ENCODE measurements at places on chromosomes 2 and 18. TPM values are rescaled to one million over a fixed set of nuclear protein-coding genes. Genes with fewer than 3 reads are reported as not detected.

Gene IFT172
- total RNA-seq = 20.3 TPM

GRCh38 chr2:217951521-217952247 lies 51.1 kb downstream of the TNS1 start:
- no peak for DNase-seq

DNA sequence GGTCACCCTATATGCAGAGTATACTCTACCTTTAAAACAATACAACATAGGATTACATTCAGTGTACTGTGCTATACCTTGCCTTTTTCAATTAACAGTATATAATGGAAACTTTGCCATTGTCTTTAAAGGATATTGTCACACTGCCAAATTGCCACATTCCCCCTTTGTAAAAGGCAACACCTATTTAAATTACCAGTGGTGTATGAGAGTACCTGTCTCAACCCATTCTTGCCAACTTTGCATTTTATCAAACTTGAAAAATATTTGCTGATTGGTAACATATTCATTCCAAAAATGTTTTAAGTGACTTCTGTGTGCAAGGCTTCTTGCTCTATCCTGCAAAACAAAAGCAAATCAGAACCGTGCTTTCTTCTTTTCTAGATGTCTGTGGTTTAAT lies 92.9 kb downstream of the FMNL2 start:
- DNase-seq = no peak

- DNase-seq = no peak
Observed at GRCh38 chr2:64482765-64483504, 29.0 kb downstream of the LGALSL start.

DNA sequence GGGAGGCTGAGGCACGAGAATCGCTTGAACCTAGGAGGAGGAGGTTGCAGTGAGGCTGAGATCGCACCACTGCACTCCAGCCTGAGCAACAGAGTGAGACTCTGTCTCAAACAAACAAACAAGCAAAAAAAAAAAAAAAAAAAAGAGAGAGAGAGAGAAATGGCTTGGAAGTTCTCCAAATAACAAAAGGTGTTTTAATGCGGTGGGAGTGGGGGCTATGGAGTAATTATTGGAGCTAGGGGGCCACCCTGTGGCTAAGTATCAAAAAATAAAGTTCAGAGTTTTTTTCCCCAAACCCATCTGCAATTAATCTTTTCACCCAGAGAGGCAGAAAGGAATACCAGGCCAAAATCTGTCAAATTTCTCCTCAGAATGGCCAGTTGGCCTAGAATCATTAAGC lies 23.0 kb upstream of the CEP68 start:
- no peak for DNase-seq

DNA sequence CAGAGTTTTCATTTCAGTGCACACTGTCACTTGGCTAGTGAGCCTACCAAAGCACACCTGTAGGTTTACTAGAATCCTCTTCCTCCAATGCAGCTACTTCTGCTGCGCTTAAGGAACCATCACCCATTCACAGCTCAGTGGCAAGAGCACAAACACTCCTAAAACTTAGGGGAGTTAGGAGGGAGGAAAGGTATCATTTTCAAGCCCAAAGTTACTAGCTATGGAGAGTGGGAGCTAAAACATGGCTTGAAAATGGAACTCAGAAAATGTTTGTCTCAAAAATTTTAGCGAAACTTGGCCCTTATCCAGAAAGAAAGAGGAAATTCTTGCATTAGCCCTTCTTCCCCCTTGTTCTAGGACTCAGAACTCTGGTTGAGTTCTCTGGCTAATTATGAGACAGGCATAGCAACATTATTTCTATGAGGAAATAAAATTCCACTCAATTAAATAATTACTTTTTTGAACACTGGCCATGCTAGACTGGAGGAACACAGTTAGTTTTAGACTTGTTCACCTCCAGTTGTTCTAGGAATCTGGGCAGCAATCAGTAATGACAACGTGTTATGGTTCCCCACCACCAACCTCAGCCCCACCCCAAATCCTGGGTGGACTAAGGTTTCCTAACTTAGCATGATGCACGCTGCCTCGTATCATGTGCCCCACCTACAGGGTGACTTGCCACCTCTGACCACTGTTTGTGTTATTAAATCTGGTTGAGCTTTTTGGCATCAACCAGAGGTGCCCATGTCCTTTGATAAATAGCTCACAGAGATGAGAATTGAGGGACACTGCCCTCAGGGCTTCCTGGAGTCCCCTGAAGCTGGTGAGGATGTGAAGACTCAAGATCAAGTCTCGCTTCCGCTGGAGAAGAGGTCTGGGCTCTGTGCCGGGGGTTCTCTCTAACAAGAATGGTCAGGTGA lies 32.8 kb downstream of the LPIN2 start:
- no peak for DNase-seq

GRCh38 chr2:16189029-16189835 lies 248.9 kb downstream of the MYCN start:
- DNase-seq = no peak

- DNase-seq = no peak
Observed at GRCh38 chr2:109098251-109098920, 30.6 kb upstream of the SH3RF3 start.

- no peak for DNase-seq
Observed at GRCh38 chr18:63997041-63997440, 27.2 kb downstream of the SERPINB8 start.

DNA sequence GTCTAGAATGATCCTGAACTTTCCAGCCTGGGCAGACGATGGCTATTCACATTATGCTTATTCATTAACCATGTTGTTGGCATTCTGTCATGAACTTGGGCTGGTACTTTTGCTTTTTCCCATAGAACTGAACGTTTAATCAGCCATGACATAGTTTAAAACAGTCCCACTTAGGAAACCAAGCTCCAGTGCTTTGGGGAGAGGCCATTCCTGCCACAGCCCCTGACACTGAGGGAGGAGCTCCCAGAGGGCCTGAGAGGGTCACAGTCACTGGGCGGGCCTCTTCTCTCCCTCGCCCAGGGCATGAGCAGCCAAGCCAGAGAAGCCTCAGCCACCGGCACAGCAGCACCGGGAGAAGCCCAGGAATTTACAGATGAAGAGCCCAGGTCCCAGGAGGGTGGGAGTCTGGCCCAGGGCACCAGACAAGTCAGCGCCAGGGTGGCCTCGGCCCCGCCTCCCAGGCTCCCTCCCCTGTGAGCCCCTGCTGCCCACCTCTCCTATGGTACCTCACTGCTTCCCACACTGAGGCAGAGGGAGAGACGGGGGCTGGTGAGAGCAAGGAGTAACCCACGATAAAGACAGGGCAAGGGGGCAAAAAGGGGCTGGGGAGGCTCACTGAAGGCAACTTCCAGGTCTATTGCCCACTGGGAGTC lies 33.6 kb downstream of the MAL start:
- no peak for DNase-seq

- DNase-seq = peak; percentile 48
Observed at GRCh38 chr2:118223992-118224894, 136.0 kb downstream of the INSIG2 start.

DNA sequence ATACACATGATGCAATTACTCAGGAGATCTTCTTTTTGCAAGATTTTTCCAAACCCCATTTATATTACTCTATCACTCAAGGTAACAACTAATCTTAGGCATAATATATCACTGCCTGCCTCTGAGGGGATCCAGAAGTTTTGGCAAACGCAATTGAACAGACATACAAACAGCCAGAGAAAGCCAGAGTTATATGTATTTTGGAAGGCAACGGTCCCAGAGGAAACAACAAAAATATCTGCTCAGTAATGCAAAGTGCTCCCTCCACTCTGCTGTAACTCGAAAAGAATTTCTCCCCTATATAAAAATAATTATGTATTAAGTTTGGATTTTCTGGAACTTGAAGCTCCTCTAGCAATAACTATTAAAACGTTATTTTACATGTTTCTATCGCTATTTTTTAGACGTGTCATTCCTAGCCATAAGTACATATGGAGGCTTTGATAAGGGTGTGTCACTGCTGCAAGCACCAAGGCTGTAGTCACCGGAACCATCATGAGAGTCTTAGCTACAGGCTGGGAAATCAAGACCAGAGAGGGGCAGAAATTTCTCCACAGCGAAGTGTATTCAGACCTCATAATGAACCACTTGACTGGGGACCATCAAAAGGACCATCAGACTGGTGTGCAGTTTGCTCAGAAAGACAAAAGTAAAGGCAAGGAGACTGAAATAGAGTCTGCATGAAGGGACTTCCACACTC lies 3.7 kb upstream of the GKN1 start:
- no peak for DNase-seq

GRCh38 chr2:109409321-109410038 lies 204.3 kb downstream of the SEPTIN10 start:
- no peak for DNase-seq

DNA sequence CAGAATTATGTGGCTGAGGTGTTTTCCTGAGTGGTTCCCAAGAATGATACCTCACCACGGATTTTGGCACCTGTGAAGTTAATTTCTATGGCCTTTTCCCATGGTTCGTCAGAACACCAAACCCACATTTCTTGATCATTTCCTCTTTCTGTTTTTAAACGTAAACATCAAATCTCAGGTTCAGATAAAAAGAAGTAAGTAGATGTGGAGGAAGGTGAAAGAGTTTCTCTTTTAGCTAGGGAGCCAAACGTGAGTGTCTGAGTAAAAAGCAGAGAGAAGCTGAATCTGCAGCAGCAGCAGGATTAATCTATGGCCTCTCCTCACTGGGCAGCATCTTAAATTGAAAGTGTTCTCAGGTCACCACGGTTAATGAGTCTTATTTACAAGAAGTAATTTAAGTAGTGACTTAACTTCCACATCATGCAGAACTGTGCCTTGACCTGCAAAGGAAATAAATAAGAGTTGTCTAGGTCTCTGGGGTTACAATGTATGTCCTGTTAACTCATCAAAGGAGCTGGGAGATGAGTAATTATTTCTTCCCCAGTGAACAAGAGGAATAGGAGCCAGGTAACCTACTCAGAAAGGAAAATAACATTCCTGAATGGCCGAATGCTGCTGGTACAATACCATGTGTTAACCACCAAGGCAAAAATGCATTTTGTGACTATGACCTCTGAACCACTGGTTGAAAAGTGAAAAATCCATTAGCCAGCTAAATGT lies 139.6 kb upstream of the NETO1 start:
- no peak for DNase-seq

DNA sequence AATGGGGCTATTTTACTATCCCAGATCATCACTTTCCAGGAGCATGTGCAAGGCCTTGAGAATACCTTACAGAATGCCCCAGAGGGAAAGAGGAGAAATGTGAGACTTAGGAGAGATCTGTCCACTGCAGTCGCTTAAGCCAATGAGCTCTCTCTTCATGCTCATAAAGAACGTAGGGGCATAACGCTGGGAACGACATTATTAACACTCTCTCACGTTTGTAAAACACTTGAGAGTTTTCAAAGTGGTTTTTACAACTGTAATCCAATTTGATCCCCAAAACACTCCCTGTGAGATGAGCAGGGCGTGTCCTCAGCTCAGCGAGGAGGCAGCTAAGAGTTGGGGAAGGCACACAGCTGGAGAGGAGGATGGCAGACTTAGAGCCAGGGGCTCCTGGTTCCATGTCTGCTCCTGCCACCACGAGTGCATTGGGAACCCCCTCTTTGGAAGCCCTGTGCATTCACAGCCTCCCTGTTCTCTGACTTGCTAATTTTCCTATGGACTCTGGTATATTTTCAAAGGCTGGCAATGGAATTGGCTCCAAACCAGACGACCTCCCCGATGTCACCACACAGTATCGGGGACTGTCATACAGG lies 97.4 kb downstream of the PLB1 start:
- DNase-seq = no peak

GRCh38 chr2:236674646-236675045 lies 105.0 kb downstream of the ACKR3 start:
- no peak for DNase-seq

DNA sequence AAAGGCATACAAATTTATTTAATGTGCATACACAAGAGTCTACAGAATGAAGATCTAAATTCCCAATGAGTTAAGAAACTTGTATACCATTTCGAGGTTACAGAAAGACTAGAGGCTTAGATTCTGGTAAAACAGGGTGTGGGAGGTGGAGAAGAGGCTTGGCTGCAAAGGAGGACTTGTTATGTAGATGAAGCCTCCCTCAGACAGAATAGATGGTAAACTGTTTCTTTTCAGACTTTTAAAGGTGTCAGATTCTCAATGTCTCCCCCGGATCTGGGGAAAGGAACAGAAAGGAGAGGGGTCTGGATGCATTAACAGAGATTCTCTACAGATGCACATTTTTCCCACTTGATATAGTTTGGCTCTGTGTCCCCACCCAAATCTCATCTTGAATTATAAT lies 126.0 kb downstream of the ST6GAL2 start:
- no peak for DNase-seq

Measured in Right ventricle myocardium superior (tissue), 1 donor.